Kidney epithelial cell (primary cell): ENCODE measurements at places on chromosomes 7 and 10. TPM values are rescaled to one million over a fixed set of nuclear protein-coding genes. Genes with fewer than 3 reads are reported as not detected.

The MRC1 gene
- total RNA-seq: 0.07 and 0.29 TPM in 2 replicates

The NEURL1 gene
- 1.3 and 2.1 TPM in 2 replicates for total RNA-seq

The DPP6 gene
- 0.82 and 0.84 TPM in 2 replicates for total RNA-seq

The SH2B2 gene
- total RNA-seq: 10.0 and 11.4 TPM in 2 replicates

- DNase-seq: no peak
These were observed 386.9 kb downstream of the HTR7 start for GRCh38 chr10:90470966-90471365.

GRCh38 chr7:41503438-41503837, 199.5 kb downstream of the INHBA start:
- no peak for DNase-seq
